CD4-positive, CD25-positive, alpha-beta regulatory T cell (primary cell): ENCODE measurements at places on chromosomes 16 and 17. TPM values are rescaled to one million over a fixed set of nuclear protein-coding genes. Genes with fewer than 3 reads are reported as not detected.

The ALOX15B gene
- polyA plus RNA-seq, result not detected

The HOXB3 gene
- not detected for polyA plus RNA-seq

The PLA2G15 gene
- 7.7 TPM for polyA plus RNA-seq

The PKD1 gene
- polyA plus RNA-seq, result 2.3 TPM

The NPIPA7 gene
- polyA plus RNA-seq, result not detected

The PLA2G10 gene
- not detected for polyA plus RNA-seq

The PSMC3IP gene
- 0.25 TPM for polyA plus RNA-seq

The DEXI gene
- polyA plus RNA-seq, result 50.9 TPM

The KRT20 gene
- polyA plus RNA-seq, result not detected

The RNU2-1 gene
- not detected for polyA plus RNA-seq

The MT4 gene
- not detected for polyA plus RNA-seq

The RNF222 gene
- 0.19 TPM for polyA plus RNA-seq

The NPIPA3 gene
- polyA plus RNA-seq, result not detected

The CD300H gene
- polyA plus RNA-seq, result not detected

The TERB1 gene
- polyA plus RNA-seq, result not detected

The ASGR1 gene
- not detected for polyA plus RNA-seq

The GLTPD2 gene
- not detected for polyA plus RNA-seq

The ODAD4 gene
- polyA plus RNA-seq, result not detected

The PSMB10 gene
- 667 TPM for polyA plus RNA-seq

The CBX2 gene
- polyA plus RNA-seq, result not detected

The NGFR gene
- not detected for polyA plus RNA-seq

The CDYL2 gene
- polyA plus RNA-seq, result 1.6 TPM

The DLG4 gene
- polyA plus RNA-seq, result 0.34 TPM

The ZACN gene
- 0.76 TPM for polyA plus RNA-seq

The LRRC36 gene
- polyA plus RNA-seq, result not detected

The MAPT gene
- polyA plus RNA-seq, result not detected

The SSTR5 gene
- polyA plus RNA-seq, result not detected

The DPEP3 gene
- not detected for polyA plus RNA-seq

The ZNF598 gene
- 3.1 TPM for polyA plus RNA-seq

The ORC6 gene
- 1.9 TPM for polyA plus RNA-seq

The PRSS22 gene
- polyA plus RNA-seq, result not detected

The TP53TG3C gene
- not detected for polyA plus RNA-seq

The SOX9 gene
- not detected for polyA plus RNA-seq

The C16orf92 gene
- polyA plus RNA-seq, result not detected

The OR4D1 gene
- 0.89 TPM for polyA plus RNA-seq

The LIMD2 gene
- 478 TPM for polyA plus RNA-seq

The CACNG1 gene
- polyA plus RNA-seq, result not detected

The ERBB2 gene
- polyA plus RNA-seq, result 0.47 TPM

The ADAD2 gene
- polyA plus RNA-seq, result 0.07 TPM

The C1QTNF8 gene
- polyA plus RNA-seq, result not detected

The ABCC12 gene
- polyA plus RNA-seq, result not detected

The CHD9 gene
- polyA plus RNA-seq, result 23.2 TPM

The ACE gene
- not detected for polyA plus RNA-seq

The FGF11 gene
- polyA plus RNA-seq, result 0.18 TPM

The VKORC1 gene
- polyA plus RNA-seq, result 107 TPM

The FKBP10 gene
- polyA plus RNA-seq, result 0.25 TPM

The HOXB5 gene
- polyA plus RNA-seq, result not detected
